ENCODE measurements at places on chromosomes 11 and 22.
A peak's percentile ranks its signal among the peaks of the same experiment; 100 is the strongest.

DNA sequence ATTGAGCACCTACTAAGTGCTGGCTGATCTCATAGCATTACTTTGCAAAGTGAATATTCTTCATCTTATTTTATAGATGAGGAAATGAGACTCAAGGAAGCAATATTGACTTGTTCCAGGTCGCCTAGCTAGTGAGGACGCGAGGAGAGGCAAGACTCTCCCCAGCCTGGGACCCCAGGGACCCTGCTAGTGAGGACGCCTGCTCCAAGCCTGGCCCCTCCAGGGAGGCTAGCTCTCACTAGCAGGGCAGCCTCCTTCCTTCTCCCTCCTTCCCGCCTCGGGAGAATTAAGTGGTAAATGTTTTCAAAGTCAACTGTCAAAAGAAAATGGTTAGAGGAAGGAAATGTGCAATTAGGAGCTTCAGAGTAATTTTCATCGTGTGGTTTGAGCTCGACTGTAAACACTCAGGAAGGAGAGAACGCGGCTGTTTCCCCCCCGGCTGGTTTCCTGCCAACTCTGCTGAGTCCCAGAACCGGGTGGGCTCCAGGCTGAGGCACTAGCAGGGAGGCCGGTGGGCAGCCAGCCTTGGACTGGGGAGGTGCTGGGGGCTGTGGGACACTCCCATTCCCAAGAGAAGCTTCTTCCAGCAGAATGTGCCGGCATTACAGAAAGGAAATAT, 17.9 kb downstream of the MYEOV start:
- no peak for DNase-seq

GRCh38 chr11:83782329-83782728, 496.2 kb upstream of the CCDC90B start:
- no peak for DNase-seq

DNA sequence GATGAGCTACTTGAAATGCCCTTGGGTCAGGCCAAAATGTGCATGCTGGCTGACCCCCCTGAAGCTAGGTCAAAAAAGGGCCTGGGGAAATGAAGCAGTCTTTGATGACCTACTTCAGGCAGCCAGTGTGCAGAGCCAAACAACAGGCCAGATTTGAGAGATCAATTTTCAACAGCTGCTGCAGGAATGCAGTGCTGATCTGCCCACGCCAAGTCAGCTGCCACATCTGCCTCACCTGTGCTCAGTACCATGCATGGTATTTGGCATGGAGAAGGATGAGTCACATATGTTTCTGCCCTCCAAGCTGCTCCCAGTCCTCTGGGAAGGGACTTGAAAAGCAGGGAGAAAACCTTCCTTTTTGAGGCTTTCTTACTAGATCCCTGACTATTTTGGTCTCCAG, 35.8 kb downstream of the MTNR1B start:
- no peak for DNase-seq

- no peak for DNase-seq
Observed at GRCh38 chr11:40686765-40687164, 772.7 kb downstream of the LRRC4C start.

DNA sequence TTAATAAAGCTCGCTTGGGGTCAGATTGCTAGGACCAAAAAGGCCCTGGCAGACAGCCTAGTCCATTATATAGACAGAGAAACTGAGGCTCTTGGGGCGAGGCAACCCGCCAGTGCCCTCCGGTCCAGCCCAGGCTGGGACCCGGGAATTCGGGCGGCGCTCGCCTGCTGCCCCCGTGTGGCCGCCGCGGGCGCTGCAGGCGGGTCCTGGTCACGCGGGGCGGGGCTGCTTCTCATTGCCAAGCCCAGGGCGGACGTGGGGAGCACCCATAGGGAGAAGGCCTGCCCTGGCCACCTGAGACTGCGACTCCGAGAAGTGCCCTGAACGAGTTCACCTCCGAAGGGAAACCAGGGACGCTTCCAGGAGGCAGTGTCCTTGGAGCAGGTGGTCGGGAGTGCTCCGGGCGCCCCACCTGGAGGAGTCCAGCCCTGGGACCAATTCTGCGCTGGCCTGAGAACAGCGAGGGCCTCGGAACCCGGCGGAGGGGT, 36.0 kb upstream of the CSNK1E start:
- DNase-seq = peak; percentile 61

DNA sequence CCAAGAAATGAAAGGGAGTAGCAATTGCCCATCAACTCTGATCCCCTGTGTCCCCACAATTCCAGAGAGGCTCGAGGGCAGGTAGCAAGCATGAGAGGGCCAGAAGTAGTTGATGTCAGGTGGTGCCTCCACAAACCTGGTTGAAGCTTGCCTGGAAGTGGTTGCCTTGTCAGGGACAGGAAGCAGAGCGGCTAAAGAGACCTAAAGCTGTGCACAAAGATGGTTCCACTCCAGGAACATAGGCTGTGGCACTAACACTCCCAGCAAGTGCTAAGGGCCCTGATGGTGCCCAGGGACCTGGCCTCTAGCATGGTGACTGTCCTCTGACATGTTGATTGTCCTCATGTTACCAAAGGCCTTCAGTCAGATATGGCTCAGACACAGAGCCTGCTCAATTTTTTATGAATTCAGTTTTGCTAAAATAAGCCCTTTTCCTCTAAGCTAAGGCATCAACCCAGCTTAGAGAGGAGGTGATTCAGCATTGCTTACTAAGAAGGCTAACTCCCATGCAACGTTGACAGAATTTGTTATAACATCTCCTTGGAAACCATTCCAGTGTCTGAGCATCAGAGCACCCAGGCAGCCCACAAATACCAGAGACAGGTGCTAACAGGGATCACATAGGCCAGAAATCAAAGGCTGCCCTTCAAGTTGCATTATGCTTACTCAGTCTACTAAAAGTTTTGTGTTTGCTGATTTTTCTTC, 196.3 kb upstream of the ARHGAP20 start:
- no peak for DNase-seq

- DNase-seq = no peak
Observed at GRCh38 chr11:35115688-35116030, 23.3 kb upstream of the CD44 start.

DNA sequence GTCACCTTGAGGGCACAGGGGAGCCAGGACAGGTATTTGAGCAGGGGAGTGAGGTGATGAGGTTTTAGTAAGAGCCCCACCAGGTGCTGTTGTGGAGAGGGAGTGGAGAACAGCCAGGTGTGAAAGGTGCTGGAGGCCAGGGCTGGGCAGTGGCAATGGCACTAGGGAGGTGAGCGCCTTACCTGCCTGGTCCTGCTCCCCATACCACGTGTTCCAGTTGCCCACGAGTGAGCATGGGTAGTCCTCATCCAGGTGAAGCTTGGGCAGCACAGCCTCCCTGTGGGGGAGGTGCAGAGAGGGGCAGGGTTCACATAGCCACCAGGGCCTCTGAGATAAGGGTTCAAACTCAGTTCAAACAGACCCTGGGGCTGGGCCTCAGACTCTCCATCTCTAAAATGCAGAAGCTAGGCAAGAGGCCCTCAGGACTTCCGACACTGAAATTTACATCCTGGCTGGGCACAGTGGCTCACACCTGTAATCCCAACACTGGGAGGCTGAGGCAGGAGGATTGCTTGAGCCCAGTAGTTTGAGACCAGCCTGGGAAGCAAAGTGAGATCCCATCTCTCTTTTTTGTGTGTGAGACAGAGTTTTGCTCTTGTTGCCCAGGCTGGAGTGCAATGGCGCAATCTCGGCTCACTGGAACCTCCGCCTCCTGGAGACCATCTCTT, 11.8 kb downstream of the NIPSNAP1 start:
- DNase-seq = peak; percentile 54
